ENCODE measurements at places on chromosomes 3 and 15.

DNA sequence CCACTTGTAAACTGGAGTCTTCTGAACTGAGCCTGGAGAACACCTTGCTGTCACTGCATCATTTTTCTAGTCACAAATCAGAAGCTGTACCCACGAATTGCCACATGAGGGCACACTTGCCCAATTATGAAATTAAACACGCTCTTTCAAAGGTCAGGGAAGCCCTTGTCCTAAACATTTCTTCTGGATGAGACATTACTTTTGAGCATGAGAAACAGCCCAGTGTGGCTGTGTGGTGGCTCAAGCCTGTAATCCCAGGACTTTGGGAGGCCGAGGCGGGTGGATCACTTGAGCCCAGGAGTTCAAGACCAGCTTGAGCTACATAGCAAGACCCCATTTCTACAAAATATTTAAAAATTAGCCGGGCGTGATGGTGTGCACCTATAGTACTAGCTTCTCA is 27.5 kb upstream of the CFAP161 start:
- DNase-seq: no peak

- DNase-seq: no peak
These were observed 25.3 kb upstream of the ZNF770 start for GRCh38 chr15:35013370-35013769.

DNA sequence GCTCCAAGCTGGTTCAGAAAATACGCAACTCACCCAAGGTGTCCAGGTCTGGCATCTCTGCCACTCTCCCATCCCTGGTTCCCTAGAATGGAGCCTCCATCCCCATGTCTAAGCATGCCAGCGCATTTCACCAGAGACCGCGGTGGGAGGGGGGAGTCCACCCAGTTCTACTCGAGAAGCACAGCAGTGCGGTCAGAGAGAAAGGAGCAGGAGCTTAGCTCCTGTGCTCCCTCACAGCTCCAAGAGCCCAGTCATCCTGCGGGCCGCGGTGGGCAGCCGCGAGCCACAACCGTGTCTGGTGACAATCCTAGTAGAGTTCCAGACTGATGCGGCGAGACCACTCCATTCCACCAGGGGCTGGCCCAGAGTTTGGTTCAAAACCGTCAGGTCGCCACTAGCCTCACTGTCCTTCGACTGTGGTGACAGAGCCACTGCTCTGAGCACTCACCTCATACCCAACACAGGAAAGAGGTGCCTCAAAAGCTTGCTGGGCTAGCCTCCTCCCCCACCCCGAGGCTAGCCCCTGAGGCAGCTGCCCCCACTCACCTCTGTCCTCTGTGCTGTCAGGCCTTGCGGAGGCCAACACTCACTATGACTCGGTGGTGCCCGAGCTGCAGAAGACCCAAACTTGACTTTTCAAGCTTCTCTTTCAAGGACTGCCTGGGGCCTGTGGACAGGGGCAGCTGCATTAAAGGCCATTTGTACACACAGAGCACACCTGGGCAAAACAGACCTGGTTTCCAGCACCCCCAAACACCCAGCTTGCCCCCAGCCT is 185.4 kb downstream of the XXYLT1 start:
- DNase-seq: no peak

- no peak for DNase-seq
These were observed 182.8 kb upstream of the NR2E3 start for GRCh38 chr15:71627604-71628003.

DNA sequence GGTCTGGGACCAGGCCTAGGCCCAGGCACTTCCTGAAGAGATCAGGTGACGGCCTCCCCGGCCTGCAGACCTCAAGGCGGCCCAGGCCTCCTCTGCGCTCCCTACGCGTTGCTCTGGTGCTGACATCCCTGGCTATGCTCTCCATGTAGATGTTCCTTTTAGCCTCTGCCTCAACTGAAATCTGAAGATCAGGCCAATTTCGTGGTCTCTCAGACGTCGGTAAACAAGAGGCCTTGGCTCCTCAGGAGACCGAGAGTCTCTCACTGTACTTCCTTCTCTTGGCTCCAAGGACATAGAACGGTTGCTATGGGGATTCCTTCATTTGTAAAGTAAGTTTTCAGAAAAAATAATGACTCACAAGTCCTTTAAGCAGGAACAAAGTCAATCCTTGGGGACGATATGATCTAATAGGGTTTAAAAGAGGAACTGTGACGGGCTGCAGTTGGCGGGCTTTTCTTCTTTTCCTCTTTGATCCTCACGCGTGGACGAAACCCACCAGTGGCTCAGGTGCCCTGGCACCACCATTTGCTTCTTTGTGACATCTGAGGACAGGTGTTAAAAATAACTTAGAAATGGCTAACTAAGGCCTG is 55.6 kb upstream of the CGNL1 start:
- no peak for DNase-seq

GRCh38 chr3:55000953-55001352 is 73.1 kb upstream of the LRTM1 start:
- DNase-seq: no peak
